ENCODE measurements at places on chromosomes 6 and 20.

DNA sequence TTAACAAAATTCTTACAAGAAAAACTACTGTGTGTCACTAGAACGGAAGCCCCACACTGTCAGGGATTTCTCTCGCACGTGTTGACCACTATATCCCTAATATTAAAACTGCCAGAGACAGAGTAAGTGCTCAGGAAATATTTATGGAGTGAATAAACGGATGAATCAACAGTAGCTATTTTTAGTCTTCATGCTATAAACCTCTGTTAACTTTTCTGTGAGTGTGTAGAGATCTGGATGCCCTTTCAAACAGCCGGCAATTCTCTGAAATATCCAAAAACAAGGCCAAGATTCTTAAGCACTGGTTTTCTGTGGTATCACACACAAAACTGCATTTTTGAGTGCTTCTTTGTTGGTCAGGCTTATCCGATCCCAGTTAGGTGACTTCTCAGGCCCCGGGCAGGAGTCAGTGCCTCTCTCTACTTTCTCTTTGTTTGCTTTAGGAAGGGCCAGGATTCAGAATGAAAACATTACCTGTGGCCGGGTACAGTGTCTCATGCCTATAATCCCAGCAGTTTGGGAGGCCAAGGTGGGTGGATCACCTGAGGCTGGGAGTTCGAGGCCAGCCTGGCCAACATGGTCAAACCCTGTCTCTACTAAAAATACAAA, 15.7 kb downstream of the ATP9A start:
- DNase-seq = no peak

GRCh38 chr20:48624315-48625020, 203.3 kb downstream of the PREX1 start:
- DNase-seq = peak; percentile 19

DNA sequence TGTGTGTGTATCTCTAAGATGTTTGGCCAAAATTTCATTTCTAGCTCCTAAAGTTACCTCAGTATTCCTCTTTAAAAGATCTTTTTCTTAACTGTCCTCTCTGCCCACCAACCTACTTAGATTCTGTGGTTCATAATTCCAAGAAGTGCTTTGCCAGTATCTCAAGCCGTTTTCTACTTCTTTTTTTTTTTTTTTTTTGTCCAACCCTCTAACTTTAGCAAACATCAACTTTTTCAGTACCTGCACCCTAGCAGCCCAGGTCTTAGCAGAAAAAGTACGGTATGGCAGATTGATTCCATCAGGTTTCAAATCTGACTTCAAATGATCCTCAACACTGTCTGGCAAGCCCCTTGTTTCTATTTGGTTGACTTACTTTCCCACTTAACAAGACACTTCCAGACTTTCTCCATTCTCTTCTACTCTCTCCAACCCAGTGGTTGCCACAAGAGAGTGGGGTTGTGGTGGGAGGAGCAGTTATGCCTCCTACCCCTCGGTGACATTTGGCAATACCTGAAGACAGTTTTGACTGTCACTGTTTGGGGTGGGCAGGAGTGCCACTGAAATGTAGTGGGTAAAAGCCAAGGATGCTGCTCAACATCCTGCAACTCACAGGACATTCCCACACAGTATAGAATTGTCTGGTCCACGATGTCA, 10.8 kb upstream of the MAN1A1 start:
- no peak for DNase-seq

DNA sequence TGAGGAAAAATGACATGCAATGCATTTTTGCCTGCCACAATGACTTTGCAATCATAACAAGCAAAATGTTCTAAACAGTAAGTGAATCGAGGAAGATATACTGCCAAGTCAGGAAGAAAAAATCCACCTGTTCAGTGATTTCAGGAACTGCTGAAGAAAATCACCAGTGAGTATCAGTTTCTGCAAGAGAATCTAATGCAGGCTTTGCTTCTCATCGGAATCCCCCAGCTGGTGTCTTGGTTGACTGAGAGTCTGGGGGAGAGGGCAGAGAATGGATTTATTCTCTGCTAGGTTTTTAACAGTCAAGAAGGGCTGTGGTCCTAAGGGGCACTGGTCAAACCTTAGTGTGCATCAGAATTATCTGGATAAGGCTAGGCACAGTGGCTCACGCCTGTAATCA, 363.4 kb downstream of the CDH26 start:
- no peak for DNase-seq

DNA sequence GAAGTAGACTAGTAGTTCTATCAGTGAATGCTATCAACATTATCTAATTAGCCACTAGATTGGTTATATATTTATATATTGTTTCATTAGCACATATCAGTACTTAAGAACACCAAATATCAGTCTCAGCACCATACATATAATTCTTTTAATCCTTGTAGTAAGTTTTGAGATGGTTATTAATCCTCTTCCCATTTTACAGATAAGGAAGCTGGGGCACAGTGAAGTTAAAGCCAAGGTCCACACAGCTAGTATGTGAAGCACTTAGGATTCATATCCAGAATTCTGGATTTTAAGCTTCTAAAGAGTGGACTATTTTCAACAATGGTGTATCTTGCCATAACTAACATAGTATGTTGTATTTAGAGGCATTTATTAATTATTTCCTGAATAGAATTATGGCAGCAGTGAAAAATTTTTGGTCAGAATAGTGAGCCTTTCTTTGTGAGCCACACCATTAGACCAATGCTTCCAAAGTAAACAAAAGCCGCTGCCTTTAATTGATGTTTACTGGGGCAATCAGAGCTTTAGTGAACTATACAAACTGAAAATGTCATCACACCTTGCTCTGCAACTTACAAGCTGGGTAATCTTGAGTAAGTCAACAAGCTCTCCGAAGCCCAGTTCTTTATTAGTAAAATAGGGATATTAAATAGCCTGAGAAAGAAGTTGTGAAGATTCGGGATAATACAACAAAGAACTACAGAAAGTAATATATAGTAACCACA, 41.9 kb upstream of the HBS1L start:
- no peak for DNase-seq

- DNase-seq = no peak
Measured at GRCh38 chr6:135707426-135707825, 144.1 kb upstream of the PDE7B start.

DNA sequence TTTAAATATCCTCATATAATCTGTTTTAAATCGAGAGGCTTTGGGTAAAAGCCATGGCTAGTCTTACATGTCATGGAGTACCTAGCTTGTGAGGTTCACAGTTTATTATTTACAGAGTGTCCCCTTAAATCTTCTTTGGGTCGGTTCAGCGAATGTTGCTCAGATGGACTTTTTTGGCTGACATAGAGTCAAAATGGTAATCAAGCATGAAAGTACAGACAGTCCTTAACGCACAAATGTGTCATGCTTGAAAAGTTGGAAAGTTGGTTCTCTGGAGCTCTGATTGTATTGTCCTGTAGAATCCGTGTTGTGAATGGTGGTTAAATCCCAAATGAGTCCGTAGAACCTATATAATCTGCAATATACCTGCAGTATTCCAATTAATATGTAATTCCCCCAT, 22.0 kb downstream of the PTPN1 start:
- DNase-seq = no peak

GRCh38 chr6:112622036-112622435, 274.9 kb downstream of the RFPL4B start:
- DNase-seq = no peak

GRCh38 chr6:166351715-166352285, 9.5 kb upstream of the SFT2D1 start:
- no peak for DNase-seq

DNA sequence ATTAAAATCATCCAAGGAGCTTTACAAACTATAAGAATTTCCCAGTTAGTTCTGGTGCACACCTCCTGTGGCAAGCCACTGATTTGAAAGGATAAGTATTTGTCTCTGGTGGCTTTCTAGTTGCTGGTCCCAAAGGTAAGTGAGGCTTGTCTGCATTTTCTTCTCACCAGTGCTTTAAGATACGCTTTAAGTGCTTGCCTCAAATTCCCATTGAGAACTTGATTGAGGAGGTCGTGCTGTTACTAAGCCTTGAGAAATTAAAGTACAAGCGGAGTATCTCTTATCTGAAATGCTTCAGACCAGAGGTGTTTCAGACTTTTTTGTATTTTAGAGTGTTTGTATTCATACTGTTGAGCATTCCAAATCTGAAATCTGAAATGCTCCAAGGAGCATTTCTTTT, 29.9 kb upstream of the MYO6 start:
- DNase-seq = no peak

DNA sequence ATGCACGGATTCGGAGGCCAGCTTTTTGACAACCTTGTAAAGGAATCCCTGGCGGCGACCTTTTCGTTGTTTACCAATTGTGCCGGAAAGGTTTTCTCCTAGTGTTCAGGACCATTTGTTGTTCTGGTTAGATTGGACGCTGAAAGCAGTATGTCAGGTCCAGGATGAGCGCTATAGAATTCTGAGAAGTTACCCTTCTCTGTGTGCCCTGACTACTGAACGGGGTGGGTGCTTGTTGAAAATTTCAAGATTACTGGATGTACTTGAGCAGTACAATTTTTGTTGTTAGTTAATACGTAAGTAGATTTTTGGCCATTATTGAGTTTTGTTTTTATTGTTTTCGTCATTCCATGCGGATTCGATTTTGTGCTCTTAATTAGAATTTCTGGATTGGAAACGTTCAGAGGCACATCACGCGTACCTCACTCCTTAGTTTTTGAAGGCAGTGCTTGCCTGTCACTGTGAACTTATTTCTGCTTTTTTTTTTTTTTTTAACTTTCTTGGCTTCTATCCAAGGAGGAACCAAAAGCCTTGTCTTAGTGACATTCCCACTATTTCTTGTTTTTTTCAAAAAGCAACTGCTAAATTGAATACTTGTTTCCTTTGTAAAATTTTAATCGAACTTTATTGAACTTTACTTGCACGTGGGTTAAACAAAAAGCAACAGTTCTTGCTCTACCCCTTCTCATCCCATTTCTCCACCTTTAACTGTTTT, 898 bp downstream of the XRN2 start:
- DNase-seq = no peak

- no peak for DNase-seq
Measured at GRCh38 chr6:169955731-169956437, 204.5 kb downstream of the ERMARD start.

DNA sequence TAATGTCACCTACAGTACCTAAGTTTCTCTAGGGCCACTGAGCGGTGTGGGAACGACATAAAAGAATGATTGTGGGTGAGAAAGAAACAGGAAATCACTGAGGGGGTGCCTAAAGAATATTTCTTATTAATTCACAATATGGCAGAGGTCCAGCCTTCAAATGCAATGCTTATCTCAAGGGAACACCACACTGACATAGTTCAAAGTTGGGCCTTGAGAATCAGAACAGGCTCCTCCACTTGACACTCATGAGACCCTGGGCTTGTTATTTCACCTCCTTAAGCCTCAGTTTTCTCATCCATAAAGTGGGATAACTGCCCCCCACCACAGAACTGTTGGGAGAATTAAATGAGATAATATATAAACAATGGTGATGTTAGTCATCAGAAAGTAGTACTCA, 40.4 kb upstream of the ARHGAP18 start:
- no peak for DNase-seq

- DNase-seq = no peak
Measured at GRCh38 chr6:17289630-17290061, 8.5 kb downstream of the RBM24 start.

DNA sequence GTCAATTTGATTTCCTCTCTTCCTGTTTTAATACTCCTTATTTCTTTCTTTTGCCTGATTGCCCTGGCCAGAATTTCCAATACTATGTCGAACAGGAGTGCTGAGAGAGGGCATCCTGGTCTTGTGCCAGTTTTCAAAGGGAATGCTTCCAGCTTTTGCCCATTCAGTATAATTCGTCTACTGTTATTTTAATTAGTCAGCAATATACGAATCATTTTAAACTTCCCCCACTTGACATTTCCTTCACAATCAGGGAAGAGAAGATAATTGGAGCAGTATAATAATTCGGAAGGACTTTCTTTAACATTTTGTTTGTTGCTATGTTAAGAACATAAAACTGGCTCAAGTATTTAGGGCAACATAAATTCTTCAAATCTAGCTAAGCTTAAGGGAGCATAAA, 860.3 kb upstream of the SLC35B3 start:
- no peak for DNase-seq

DNA sequence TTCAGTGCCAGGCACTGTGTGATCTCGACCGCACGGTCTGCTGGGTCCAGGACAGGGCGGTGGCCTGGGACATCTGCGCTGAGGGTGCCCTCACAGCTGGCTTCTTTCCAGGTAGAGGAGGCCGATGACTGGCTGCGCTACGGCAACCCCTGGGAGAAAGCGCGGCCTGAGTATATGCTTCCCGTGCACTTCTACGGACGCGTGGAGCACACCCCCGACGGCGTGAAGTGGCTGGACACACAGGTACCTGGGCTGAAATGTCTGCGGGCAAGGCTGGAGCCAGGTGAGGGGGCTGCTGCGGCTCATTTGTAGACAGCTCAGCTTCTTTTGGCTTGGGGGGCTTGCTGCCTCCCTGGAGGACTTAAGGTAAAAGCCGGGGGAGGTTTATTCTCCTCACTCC, 26.6 kb downstream of the PYGB start:
- DNase-seq = no peak

- DNase-seq = no peak
Measured at GRCh38 chr6:88459643-88460042, 293.5 kb upstream of the CNR1 start.

DNA sequence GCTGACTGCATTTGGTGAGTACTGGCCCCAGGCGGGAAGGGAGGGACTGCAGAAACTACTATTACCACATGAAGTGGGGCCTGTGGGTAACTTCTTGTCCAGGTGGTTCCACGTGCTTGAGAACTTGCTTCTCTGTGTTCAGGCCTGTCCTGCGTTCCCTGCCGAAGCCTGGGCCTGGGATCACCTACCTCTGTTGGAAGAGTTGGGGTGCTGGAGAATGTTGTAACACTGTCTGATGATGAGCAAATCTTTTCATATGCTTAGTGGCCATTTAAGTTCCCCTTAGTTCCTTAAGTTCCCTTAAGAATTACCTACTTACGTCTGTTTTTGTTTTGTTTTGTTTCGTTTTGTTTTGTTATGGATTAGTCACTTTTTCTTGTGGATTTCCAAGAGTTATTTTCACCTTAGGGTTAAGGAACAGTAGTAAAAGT, 154.4 kb downstream of the DTNBP1 start:
- DNase-seq = no peak

DNA sequence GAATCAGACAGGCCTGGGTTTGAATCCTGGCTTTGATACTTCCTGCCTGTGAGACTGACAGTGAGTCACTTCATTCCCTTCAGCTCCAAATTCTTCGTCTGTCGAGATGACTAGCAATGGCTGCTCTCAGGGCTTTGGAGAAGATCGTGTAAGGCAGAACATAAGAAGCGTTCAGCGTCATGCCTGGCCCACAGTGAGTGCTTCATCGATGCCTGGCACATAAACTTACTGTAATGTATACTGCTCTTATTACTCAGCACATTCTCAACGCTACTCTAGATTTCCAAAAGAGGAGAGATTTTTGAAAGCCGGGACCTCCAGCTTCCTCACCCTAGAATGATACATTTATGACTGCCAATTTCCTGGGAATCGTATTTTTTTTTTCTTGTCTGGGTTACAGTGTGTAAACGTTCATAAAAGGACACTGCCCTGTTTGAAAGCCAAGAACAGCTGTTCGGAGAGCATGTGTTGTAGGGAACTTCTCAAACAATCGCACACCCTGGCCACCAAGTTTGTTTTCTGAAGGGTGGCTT, 16.2 kb upstream of the BCAS1 start:
- no peak for DNase-seq
